ENCODE measurements at places on chromosomes 6 and 20.

- DNase-seq, result no peak
These were observed 58.6 kb downstream of the NOL4L start for GRCh38 chr20:32526541-32526940.

DNA sequence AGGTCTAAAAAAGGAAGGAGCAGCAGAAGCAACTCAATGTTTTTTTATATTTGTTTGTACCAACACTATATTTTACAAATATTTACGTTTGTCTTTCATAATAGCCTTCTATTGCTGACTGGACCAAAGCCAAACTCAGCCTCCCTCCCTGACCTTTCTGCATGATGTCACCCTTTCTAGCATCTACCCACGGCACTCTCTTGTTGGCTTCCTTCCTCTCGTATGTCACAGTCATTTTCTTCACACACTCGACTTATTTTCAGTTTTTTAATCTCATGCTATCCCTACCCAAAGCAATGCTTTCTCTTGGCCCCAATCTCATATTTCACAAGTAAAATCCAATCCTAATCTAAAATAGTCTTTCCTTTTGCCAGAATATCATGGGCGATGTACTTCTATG, 16.3 kb upstream of the FAM8A1 start:
- no peak for DNase-seq

- DNase-seq, result no peak
These were observed 19.4 kb downstream of the SDHAF4 start for GRCh38 chr6:70586114-70586513.

- DNase-seq, result no peak
These were observed 39.7 kb downstream of the MAP3K5 start for GRCh38 chr6:136752554-136752953.

GRCh38 chr6:2187826-2188225, 57.6 kb downstream of the GMDS start:
- no peak for DNase-seq

DNA sequence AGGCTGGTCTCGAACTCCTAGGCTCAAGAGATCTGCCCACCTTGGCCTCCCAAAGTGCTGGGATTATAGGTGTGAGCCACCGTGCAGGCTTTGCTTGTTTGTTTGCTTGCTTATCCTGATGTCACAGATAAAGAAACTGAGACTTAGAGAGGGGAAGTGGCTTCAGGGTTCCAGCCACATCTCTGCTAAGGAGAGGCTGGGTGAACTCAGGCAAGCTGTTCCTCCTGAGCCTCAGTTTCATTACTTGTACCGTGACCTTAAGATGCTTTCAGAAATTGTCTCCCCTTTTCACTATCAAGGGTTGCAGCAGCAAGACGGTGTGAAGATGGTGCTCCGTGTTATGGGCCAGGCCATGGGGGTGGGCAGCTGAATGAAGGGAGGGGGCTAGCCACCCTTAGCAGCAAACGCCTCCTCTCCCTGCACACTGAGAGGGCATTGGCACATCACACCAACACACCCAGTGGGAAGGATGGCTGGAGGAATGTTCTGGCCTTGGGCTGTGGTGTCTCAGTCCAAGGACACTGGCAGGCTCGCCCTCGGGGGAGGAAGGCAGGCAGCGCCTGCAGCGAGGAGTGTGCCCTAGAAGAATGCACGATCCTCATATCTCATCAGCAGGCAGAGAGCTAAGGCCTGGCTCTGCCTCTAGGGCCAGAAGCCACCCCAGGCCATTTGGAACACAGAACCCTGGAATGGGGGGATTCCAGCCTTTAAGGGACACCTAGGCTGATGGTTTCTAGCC, 48.2 kb upstream of the TLDC2 start:
- no peak for DNase-seq

DNA sequence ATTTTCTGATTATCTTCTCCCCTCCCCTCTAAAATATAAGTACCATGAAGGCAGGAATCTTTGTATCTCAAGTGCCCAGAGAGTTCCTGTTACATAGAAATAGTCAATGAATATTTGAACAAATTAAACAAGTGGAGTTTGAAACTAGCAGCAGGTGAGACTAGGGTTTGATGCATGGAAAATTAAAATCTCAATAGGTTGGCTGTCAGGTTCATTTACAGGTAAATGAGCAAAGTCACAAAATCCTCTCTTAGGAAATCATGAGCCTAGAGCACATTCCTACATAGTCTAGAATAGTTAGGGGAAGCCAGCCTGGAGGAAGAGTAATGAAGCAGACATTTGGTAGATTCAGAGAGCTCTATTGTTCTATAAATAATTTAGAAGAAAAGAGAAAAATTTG, 140.4 kb downstream of the HS3ST5 start:
- no peak for DNase-seq

- DNase-seq, result no peak
These were observed 544 bp upstream of the TP53INP2 start for GRCh38 chr20:34703424-34704176.

GRCh38 chr6:17281497-17282481, 628 bp downstream of the RBM24 start:
- no peak for DNase-seq

DNA sequence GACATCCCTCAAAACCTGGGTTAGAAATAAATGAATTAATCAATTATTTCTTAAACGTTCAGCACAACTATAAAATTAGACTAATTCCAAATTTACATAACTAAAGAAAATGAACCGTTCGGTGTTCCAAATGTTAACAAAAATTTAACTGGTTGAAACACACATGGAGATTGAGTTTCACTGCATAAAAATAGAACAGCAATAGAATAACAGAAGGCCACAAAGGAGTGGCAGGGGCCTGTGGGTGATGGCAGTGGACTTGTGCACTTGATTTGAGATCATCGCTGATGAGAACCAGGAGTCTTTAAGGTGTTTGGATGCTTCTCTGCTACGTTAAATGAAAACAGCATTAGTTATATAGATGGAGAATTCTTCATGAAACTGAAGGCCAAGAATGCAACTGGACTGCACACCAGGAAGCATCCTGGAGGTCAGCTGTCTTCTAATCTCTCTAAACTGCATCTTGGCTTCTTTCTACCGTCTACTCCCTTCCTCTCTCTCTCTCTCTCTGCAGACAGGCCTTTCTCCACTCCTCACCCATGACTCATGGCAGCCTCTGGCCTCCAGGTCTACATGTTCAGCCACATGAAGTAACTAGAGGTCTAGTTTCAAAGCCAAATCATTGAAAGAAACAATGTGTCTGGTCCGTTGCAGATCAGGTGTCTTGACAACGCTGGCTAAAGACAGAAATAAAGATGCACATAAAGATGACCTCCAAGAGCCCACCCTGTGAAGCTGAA, 111.3 kb downstream of the SIM1 start:
- no peak for DNase-seq

- no peak for DNase-seq
These were observed 1.4 kb upstream of the PTPRA start for GRCh38 chr20:2871661-2872458.

DNA sequence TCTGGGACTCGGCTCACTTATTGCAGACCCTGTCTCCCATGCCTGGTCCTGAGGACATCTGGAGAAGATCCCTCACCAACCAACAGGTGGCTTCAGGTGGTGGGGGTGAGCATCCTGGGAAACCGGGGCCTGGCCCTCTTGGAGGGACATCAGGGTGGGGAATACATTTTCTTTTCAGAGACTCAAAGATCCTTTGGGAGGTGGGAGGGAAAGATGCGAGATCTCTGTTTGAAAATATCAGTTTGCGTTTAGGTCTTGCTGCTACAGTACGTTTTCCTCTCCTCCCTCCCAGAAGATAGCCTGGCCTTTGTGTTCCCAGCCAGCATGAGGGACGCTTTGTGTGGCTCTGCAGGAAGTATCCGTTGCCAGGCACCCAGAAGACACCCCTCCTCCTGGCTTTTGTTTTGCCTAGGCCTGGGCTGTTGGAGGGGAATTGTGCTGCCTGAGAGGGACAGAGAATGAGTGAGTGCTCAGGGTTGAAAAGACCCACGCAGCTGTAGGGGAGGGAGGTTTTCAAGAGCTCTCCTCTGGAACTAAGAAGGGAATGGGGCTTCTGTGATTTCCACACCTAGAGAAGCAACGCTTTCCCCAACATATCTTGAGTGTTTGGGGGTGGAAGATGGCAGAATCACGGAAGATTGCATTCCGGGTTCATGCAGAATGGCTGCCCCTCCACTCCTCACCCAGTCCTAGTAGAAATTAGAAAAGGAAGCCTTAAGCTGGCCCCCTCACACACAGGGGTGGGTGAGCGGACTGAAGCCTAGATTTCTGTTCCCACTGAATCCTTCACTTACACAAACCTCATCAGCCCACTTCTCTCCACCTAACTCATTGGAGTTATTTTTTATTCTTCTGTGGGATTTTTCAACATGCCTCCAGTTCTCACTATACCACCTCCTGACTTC, 22.0 kb upstream of the SLC2A12 start:
- DNase-seq, result no peak

GRCh38 chr6:43924222-43924702, 154.3 kb downstream of the VEGFA start:
- peak; percentile 40 for DNase-seq

GRCh38 chr6:161660666-161661571, 387.1 kb upstream of the AGPAT4 start:
- DNase-seq, result no peak

DNA sequence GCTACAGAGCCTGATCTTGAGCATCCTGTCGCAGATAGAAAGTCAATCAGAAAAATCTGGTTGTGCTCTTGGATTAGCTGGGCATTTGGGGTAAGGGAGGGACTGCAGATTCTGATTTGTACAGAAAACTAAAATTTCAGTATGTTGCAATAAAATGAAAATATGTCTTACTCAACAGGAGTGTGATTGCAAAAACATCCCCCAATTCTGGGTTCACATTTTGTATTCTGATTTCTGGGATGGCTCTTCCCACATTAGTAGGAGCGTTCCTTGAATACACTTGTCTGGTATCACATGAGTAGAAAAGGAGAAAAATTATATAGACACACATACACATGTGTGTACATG, 40.5 kb downstream of the PANK2 start:
- DNase-seq, result no peak

DNA sequence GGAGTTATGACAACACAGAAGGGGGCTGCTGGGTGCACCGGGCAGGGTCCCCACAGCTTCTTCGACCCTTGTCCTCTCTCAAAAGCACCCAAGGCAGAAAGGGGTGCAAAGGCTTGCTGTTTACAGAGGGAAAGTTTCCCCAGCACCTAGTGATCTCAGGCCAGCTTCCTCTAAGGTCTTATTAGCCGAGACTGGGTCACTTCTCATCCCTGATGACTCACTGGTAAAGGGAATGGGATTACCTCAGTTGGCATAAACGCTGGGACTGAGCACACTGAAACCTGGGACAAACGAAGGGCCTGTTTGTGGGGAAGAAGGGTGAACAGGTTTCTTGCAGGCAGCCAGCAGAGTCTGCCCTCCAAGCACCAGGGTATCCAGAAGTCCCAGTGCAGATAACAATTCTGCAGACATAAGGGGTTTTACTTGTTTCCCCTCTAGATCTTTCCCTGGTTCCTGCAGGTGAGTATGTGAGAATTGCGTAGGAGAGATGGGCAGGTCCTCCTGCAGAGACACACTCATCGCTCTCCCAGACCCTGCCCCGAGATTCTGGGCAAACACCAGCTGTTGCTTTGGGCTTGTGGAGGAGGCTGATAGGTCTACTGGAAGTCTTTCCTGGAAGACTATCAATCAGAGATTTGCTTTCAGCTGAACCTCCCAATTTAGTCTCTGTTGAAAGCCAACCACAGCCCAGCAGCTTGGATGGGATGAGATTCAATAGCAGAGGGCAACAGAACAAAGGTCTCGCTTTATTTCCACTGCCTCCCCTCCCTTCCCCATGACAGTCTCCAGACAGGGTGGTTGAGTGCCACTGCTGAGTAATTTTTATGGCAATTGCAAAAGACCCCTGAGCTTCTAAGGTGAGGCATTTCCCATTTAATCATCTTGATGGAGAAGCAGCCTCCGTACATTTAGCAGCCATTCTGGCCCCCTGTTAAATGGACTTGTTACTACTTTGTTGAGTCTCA, 25.7 kb downstream of the KCNG1 start:
- DNase-seq, result no peak

GRCh38 chr6:36577301-36577700, 16.9 kb upstream of the SRSF3 start:
- no peak for DNase-seq

- no peak for DNase-seq
These were observed 2.8 kb downstream of the HLA-G start for GRCh38 chr6:29830409-29830808.

GRCh38 chr6:7559196-7559595, 17.7 kb downstream of the DSP start:
- DNase-seq, result no peak

DNA sequence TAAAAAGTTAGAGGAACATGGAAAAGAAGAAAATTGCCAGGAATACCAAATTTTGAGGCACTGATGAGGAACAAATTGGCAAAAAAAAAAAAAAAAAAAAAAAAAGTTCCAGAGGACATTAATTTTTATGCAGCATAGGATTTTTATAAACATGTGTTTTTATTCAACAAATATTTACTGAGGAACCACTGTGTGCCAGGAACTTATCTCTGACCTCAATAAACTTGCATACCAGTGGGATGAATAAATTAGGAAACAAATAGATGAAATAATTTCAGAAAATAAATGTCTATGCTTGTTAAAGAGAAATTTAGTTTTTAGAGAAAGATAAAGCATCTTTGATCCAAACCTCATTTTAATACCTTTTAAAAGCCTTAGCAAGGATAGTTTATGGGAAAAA, 175.1 kb downstream of the PDE10A start:
- no peak for DNase-seq

GRCh38 chr20:35432430-35432735, 5.6 kb downstream of the GDF5 start:
- DNase-seq, result no peak

GRCh38 chr6:150058986-150059385, 9.9 kb downstream of the ULBP3 start:
- DNase-seq, result no peak

DNA sequence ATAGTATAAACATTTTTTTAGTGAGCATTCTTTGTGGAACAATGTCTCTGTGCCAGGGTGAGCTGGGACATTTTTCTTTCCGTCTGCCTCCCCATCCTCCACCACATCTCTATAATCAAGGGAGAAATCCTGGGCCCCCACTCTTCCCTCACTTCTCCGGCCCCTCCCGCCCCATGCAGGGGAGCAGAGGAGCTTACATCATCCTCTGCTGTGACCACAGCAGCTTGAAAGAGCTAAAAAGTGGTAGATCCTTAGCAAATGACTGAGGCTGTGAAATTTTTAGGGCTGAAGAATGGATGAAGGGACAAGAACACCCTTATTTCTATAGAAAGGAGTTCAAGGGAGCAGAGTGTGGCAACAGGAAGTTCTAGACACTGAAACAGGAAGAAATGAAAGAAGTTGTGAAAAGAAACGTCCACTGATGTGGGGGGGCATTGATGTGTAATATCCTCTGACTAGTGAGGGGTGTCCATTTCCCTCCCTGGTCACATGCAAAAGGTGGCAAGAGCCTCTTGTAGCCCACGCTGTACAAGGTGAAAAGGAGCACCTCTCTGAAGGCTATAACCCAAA, 380.3 kb upstream of the JARID2 start:
- no peak for DNase-seq

- no peak for DNase-seq
These were observed 45.4 kb downstream of the SSR1 start for GRCh38 chr6:7267466-7268091.

GRCh38 chr6:111585974-111586315, 19.7 kb downstream of the TRAF3IP2 start:
- no peak for DNase-seq

Measured in stimulated activated CD4-positive, alpha-beta T cell treated with anti-CD3 and anti-CD28 coated beads, Interleukin-4, amount 100 ng/mL, for 48 hours (primary cell).